ENCODE measurements at places on chromosomes 5 and 9.

GRCh38 chr5:136781464-136781863 lies 416.1 kb upstream of the TRPC7 start:
- no peak for DNase-seq

DNA sequence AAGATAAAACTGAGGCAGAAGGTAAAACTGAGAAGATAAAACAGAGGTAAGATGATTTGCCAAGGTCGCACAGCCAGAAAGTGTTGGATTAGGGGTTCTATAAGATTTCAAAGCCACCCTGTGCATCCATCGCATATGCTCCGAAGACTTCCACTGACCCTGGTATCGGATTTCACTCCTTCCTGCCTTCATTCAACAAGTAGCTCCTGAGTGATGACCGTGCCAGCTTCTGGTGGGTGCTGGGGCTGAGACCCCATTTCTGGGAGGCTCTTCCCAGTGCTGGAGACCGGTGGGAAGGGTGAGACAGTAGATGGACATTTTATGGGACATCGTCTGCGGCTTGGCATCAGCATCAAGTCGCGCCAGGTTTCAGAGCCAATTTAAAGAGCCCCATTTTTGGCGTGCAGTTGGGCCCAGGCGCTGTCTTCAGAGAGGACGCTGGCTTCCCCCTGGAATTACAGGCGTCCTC lies 53.7 kb upstream of the DAB2IP start:
- DNase-seq, result no peak

DNA sequence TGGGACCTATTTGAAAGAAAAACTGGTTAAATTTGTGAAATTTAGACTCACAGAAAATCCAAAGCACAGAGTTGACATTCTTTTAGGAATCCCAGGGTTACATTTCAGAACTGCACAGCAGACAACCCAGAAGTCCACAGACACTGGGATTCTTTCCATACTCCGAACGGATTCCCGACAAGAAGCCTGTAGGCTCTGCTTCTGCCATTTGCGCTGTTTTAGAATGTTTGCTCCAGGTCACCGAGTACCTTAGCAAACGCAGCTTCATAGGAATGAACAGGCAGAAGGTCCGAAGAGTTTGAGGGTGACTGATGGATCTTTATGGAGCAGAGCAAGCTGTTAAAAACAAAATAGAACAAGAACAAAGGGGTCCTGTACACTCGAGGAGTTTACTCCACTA lies 84.5 kb upstream of the NFIB start:
- no peak for DNase-seq

- no peak for DNase-seq
Observed at GRCh38 chr9:134469041-134469875, 143.0 kb downstream of the RXRA start.

GRCh38 chr9:124558777-124559470 lies 51.7 kb upstream of the NR5A1 start:
- no peak for DNase-seq

GRCh38 chr9:105053209-105053652 lies 125.3 kb upstream of the ABCA1 start:
- peak; percentile 34 for DNase-seq

DNA sequence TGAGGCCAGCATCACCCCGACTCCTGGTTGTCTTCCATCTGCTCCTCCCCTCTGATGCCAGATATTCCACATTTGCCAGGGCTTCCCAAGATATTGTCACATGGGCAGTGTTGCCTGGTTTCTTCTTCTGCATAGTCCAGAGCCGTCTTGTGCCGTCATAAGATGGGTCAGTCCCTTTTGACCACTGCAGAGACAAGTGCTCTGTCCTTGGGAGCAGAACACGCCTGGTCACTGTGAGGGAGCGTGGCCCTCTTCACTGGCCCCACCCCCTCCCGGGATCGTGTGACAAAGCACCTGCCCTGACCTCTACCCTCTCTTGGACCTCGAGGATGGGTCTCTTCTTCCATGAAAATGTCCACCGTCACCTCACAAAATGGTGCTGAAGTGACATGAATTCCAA lies 41.6 kb downstream of the UBE2QL1 start:
- no peak for DNase-seq

DNA sequence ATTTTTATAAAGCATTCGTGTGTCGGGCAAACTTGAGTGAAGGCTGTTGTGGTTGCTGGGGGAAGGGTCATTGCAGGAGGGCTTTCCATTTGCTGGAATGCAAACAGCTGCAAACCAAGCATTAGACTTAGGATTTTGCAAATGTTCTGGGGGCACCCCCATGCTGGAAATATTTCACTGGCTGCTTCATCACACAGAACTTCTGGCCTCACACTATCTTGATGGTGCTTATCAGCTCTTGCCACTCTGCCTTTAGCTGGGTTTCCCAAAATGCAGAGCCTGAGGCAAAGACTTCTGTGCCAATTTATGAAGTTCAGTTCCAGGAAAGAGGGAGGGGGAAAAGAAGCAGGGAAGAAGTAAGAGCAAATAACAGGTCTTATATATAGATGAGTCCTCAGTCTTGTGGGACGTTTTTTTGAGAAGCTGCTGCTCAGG lies 8.6 kb upstream of the COL15A1 start:
- DNase-seq, result no peak

GRCh38 chr9:13988944-13989343 lies 325.0 kb downstream of the NFIB start:
- DNase-seq, result no peak

DNA sequence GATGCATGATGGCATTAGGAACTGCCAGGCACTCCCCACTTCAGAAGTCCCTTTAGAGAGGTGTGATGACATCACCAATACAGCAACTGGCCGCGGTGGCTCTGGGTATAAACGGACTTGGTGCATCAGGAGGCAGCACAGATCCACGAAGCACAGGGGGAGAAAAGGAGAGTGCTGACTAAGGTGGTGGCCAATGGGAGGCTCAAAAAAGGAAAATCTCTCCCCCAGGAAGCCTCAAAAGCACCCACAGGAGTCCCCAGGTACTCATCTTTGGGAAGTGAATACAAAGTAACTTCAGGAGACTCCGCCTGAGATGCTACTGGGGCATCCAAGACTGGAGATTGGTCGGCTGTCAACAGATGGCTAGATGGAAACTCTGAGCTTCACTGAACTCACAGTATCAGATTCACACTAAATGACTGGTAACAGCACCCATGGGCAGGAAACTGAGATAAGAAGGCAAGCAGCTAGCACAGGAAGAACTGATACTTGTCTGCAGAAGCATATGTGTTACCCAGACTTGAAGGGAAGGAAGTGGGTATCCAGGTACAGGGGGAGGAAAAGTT lies 7.6 kb downstream of the TTC39B start:
- no peak for DNase-seq

DNA sequence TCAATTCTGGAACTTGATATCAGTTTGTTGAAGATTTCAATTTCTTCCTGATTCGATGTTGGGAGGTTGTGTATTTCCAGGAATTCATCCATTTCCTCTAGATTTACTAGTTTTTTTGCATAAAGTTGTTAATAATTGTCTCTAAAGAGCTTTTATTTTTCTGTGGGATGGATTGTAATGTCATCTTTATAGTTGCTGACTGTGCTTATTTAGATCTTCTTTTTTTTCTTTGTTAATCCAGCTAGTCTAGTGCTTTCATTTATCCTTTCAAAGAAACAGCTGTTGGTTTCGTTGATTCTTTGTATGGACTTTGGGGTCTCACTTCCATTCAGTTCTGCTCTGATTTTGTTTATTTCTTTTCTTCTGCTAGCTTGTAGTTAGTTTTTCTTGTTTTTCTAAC lies 302.0 kb upstream of the DMAC1 start:
- DNase-seq, result no peak
